AG09309 (cell line): ENCODE measurements at places on chromosomes 7 and 10.

- no peak for DNase-seq
These were observed 22.5 kb upstream of the UBE2H start for GRCh38 chr7:129975309-129975708.

GRCh38 chr7:7675686-7676085 lies 35.1 kb downstream of the UMAD1 start:
- DNase-seq: no peak

DNA sequence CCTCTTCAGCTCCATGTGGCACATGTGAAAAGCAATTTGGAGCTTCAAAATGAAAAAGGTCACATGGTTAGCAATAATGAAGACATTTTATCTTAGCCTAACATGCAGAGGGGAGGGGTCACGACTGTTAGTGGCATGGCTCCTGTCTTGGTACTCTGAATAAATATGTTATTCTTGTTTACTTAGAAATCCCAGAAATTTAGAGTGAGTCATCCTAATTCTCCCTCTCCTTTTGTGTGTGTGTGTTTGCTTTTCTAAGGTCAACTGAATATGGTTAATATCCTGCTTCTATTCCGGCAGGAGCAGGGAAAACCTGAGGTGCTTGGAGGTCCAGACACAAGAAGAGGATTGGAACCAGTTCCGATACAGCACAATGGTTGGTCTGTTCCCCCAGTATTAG lies 17.6 kb downstream of the BCCIP start:
- DNase-seq: no peak

DNA sequence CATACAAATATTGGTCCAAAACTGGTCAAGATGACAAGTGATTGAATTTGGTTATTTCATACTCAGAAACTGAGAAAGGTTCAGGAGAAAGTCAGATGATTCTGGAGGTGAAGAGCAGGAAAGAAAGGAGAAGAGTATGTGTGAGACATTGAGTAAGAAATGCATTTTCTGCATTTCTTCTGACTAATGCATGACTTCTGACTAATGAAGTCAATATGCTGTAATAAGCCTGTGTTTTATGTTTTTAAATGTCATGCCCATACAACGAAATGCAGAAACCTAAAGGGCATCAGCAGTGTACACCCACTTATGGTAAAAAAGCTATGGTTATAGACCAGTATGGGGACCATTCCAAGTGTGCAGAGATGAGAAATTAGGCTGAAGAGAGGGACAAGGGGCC lies 1227.8 kb upstream of the SORCS1 start:
- DNase-seq: no peak

DNA sequence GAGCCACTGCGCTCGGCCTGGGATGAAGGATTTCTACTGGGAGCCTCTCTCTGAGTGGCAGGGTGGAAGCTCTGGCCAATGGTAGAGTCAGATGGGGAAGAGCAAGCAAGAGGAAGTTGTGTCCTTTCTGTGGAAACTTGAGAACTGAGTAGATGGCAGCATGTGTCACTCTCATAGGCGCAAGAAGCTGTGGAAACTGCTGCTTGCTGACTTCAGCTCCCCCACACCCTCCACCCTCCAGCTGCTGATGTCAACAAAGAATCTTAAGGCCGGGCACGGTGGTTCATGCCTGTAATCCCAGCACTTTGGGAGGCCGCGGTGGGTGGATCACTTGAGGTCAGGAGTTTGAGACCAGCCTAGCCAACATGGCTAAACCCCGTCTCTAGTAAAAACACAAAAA lies 39.8 kb upstream of the SRGN start:
- no peak for DNase-seq

GRCh38 chr7:114416129-114416990 lies 1.7 kb downstream of the FOXP2 start:
- no peak for DNase-seq

DNA sequence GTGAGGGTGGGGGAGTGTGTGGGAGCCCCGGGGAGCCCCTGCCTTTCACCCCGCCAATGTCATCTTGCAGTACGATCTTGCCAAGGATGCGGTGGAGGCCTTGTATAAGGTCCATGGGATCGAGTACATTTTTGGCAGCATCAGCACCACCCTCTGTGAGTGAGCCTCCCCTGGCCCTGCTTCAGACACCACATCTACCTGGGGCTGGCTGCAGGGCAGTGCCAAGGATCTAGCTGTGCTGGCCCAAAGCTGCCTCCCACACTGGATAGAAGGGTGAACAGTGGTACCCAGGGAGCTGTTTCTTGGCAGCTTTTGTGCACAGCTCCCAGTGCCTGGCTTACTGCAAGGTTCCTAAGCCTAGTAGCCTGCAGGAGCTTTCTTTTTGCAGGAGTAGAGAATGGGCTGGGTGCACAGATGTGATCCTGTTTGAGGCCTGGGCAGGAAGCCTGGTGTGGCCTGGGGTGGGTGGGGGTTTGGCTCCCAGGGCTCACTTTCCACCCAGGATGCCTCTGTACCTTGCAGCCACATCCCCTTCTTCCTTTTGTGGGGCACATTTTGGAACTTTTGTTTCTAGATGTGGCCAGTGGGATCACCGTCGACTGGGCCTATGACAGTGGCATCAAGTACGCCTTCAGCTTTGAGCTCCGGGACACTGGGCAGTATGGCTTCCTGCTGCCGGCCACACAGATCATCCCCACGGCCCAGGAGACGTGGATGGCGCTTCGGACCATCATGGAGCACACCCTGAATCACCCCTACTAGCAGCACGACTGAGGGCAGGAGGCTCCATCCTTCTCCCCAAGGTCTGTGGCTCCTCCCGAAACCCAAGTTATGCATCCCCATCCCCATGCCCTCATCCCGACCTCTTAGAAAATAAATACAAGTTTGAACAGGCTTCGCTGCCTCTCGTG lies 12.2 kb upstream of the CPA1 start:
- no peak for DNase-seq

DNA sequence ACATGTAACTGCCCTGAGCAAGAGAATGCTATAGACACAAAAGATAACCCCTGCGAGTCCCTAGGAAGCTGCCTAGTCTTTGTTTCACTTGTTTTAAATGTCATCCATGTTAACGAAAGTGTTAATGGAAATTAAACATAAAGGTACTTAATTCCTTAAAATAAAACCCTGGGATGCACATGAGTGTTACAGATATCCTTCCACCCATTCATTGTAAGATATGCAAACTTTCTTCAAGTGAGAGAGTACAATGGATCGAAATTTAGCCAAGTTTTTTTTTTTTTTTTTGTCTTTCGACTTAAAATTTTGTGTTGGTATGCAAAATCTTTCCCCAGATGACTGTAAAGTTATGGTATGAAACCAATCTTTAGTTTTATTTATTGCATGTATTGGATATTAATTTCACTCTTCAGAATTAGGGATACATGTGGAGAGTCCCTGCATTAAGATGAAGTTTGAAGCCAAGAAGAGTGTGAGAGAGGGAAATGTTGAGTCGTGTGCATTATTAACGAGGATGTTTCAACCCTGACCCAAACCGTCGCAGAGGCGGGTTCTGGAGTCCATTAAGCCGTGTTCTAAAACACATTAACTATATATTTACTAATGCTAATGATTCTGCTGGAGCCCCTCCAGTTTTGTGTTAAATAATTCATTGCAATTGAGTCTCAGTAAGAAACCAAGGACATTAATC lies 1.6 kb downstream of the CDK14 start:
- no peak for DNase-seq

DNA sequence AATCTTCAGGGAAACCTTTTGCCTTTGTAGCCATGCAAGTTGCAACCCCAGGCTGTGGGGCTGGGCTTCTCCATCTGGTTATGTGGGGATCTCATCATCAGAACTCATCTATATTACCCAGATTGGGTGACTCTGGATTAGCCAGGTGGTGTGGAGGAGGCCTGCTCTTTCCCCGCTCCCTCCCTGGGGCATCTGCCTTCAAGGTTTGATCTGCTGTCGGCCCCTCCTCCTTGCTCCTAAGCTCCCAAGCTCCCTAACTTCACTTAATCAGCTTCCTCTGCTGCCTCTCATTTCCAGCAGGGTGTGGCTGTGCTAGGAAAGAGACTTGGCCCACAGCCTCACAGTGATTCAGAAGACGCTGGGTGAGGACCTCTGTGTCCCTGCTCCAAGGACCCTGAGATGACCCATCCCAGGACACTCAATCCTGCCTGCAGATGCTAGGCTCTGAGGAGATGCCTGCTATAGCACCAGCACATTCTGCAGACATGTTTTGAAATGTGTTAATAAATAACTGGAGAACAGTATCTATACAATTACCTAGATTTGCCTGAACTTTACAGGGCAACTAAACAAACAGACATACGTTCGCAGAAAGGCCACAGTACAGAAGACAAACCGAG lies 392.1 kb upstream of the PODXL start:
- no peak for DNase-seq

- DNase-seq: no peak
These were observed 183.0 kb upstream of the KCND2 start for GRCh38 chr7:120089968-120090367.

- DNase-seq: no peak
These were observed 431.4 kb downstream of the SDK1 start for GRCh38 chr7:3732395-3733005.

GRCh38 chr7:133294234-133294633 lies 41.4 kb downstream of the EXOC4 start:
- DNase-seq: no peak

DNA sequence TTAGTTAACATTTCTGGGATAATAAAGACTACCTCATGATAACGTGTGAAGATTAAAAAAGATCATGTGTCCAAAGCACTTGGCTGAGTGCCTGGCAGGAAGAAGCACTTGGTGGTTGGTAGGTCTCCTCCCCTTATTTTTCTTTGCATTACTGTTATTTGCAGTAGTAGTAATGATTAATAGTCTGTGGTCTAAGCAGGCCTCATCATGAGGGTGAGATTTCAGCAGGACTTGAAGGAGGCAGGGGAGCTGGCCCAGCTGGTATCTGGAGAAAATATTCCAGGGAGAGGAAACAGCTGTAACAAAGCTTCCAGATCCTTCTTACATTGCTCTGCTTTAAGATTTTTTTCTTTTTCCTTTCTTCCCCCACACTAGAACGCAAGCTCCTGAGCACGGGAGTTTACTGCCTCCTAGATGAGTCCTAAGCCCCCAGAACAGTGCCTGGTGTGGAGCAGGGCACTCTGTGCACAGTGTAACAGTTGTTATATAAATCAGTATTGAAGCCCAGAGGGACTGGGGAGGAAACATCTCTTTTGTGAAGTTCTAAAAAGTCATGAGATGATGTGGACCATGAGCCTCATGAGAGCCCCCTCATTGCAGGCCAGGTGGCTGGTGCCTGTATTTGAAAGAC lies 31.1 kb upstream of the RHEB start:
- DNase-seq: no peak

- no peak for DNase-seq
These were observed 727 bp upstream of the PDSS1 start for GRCh38 chr10:26696786-26697162.

GRCh38 chr10:116752969-116753665 lies 10.8 kb upstream of the HSPA12A start:
- no peak for DNase-seq

DNA sequence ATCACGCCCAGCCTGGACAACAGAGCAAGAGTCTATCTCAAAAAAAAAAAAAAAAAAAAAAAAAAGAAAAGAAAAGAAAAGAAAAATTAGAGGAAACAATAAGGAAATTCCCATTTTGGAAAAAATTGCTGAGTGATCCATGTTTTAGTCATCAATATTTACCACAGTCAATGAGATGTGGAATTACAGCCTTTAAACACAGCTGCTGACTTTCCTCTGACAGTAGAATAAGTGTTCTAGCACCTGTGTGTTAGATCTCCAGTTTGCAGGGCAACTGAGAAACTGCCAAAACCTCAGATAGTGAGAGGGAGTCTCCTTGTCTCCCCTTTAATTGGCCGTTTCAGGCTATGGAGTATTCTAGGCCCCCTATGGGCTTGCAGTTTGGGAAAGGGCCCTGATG lies 520.1 kb downstream of the KCNMA1 start:
- DNase-seq: no peak

DNA sequence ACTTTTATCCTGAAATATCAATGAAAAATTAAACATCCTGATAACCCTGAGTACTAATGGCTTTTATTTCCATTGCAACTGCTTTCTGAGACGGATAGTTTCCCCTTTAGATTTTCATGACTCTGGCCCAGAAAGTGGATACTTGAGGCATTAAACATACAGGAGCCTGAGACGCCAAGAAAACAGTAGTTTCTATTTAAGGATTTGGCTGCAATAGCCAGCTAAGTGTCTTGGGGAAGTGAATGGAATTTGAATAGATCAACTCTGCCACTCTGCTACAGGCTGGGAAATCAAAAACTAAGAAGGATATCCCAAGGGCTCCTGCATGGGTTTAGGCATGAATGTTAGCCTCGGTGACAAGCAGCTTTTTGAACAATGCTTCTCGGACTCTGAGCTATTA lies 24.7 kb upstream of the GPAM start:
- DNase-seq: peak; percentile 24
